ENCODE measurements at places on chromosomes 5 and 9.

DNA sequence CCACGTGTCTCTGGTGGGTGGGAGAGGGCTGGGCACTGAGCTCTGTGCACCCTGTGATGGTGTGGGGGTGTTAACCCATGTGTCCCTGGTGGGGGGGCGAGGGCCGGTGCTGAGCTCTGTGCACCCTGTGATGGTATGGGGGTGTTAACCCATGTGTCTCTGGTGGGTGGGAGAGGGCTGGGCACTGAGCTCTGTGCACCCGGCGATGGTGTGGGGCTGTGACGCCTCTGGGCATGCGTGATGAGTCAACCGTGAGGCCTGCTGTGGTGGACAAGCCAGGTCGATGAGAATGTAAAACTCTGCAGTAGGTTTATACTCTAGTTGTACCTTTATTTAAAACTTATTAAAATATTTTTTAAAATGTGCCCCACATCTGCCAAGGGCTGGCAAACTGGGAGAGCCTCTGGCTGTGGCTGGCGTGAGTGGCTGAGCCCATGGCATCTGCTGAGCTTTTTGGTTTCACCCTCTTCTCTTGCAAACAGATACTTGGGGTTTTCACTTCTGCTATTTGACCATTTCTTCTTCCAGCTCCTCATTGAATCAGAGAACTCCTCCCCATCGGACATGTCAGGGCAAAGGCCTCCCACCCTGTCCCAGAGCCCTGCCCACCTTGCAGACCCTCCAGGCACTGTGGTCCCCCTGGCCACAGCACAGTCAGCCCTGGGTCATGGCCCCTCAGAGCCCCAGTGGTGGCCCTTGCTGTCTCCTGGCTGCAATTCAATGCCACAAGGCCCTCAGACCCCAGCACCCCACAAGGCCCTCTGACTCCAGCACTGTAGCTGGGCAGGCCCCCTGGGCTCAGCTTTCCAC lies 18.5 kb upstream of the EXOC3 start:
- DNase-seq: no peak

GRCh38 chr5:150055326-150056074 lies 30.9 kb downstream of the CSF1R start:
- DNase-seq: no peak

- no peak for DNase-seq
Measured at GRCh38 chr9:81649475-81650240, 39.7 kb downstream of the TLE1 start.

DNA sequence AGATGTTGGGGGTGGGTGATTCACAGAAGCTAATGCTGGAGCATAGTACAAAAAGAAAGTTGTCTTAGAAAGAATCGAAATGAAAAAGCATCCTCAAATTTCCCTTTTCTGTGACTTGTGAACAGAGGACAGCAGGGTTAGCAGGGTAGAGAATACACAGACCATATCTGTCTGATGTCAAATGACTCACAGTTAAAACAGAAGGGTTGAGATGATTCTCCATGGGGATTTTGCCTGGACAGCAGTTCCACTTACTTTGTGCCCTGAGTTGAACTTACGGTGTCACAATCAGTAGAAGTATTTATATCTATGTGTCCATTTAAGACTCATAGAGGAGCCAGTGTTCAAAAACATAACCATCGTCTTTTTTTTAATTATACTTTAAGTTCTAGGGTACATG lies 801.6 kb downstream of the KCTD16 start:
- no peak for DNase-seq

DNA sequence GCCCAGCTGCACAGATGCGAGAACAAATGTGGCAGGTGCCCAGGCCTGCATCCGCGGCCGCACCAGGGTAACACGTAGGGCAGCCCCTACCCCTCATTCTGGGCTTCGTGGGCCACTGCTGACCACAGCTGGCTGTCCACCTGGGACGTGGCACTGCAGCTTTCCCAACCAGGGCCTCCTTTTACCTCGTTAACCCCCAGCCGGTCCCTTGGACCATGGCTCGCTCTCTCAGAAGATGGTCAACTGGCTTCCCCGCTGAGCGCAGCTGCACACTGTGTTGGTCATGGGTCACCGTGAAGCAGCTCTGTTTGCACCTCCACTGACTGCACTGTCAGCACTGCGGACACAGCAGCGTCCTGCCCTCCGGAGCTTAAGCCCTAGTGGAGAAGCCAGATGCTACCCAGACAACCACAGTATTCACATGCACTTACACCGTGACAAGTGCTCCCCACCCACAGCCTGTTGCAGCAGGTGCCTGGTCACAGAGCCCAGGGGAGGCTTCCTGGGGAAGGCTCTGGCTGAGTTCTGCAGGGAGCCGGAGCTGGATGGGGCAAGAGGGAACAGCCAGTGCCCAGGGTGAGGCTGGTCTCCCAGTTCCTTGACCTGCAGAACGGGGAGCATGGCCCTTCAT lies 10.5 kb upstream of the PLEKHG4B start:
- DNase-seq: no peak

DNA sequence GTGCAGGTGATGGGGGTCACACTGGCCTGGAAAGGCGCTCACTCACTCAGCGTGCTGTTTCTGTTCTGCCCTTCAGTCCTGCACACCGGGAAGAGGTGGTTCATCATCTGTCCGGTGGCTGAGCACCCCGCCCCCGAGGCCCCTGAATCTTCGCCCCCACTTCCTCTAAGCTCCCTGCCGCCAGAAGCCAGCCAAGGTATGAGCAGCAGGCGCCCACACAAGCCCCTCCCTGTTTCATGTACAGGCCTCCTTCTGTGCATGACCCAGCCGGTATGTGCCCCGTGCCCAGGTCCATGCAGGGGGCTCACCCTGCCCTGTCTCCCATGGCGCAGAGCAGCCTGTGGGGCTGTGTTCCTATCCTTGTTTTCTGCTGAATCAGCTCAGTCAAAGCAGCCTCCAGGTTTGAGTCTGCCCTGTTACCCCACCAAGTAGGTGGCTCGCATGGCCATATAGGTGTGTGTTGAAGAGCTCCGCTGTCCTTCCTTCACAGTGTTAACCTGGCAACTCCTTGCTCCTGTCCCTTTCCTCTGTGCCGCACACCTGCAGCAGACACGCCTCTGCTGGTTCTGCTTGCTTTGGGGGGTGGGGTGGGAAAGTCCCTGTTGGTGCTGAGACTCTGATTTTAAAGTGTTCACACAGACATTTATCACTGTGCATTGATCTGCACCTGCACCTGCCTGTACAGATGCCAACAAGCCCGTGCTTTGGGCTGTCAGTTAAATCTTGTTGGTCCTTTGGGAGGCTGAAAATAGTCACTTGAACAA lies 84.8 kb downstream of the WNK2 start:
- no peak for DNase-seq

DNA sequence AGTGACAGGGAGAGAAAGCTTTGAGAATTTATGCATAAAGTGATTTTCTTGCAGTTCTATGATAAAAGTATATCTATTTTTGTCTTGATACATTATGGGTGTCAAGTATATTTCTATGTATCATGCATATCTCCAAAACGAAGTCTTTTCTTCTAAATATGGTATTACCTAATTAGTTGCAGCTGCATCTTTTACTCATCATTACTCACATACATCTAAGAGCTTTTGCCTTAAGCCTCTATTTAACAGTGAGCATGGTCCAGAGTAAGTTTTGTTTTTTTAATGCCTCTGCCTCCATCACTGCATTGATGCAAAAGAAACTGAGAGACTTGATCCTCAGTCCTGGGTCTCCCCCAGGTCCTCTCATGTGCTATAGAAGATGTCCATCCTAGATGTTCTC lies 40.0 kb upstream of the SMC5 start:
- DNase-seq: no peak

DNA sequence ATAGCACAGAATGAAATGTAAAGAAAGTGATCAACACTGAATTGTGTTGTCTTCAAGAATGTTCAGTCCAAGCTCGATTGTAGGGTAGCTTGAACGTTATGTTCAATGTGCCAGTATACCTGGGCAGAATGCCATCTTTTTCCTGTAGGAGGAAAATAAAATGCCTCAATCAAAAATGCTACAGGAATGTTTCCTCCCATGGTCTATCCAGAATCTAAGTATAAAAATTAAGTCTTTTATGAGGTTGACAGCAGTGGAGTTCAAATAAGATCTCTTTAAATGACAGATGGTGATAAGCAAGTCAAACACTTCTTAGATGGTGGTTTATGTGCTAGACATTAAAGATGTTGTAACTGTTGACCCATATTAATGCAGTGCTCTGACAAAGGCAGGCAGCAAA lies 488.6 kb downstream of the CSNK1G3 start:
- DNase-seq: no peak

GRCh38 chr5:15326471-15326870 lies 173.5 kb upstream of the FBXL7 start:
- DNase-seq: no peak

- DNase-seq: no peak
Measured at GRCh38 chr5:67085616-67086015, 111.0 kb downstream of the CD180 start.

- DNase-seq: no peak
Measured at GRCh38 chr5:16233730-16234129, 54.1 kb upstream of the MARCHF11 start.

DNA sequence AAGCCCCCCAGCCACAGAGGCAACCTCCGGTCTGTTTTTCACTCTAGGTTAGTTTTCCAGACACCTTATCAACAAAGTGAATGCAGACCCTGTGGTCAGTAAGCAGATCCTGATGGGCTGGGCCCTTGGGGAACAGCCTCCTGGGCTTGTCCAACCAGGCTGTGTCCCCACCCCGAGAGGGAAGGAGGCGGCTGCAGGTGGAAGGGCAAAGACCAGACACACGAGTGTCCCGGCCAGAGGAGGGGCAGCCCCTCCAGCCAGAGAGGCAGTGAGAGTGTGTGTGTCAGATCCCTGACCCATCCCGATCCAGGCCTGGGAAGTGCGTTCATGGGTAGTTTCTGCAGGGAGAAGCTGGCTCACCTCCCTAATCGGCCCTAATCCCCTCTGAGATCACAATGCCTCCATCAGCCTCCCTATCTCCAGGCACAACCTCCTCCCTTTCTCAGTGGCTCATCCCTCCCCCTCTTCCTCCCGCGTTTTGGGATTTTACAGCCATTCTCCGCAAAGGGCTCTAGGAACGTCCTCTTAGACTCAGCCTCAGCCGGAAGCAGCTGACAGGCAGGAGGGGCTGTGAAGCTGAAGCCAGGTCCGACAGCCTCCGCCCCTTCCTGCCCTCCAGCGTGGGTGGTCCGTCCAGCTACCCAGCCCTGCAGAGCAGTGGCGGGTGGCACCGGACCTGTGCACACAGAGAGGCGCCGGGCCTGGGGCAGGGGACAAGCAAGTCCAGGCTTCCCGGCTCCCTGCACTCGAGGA lies 9.7 kb downstream of the SLC12A7 start:
- no peak for DNase-seq

GRCh38 chr5:178071108-178071507 lies 42.2 kb upstream of the N4BP3 start:
- DNase-seq: no peak

DNA sequence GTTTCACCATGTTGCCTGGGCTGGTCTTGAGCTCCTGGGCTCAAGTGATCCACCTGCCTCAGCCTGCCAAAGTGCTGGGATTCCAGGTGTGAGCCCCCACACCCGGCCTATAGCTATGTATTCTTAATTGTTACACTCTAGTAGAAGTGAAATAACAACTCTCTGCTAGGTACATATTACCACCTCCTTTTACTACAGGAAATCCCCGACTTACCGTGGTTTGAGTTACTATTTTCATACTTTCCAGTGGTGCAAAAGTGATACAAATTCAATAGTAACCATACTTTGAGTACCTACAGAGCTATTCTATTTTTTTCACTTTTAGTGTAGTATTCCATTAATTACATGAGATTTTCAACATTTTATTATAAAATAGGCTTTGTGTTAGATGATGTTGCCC lies 719 bp downstream of the ARL14EPL start:
- DNase-seq: no peak

- DNase-seq: no peak
Measured at GRCh38 chr5:142784401-142784955, 14.3 kb downstream of the ARHGAP26 start.

GRCh38 chr5:170143710-170144109 lies 38.0 kb downstream of the FOXI1 start:
- no peak for DNase-seq

GRCh38 chr5:72709341-72709740 lies 107.1 kb upstream of the TNPO1 start:
- DNase-seq: no peak

- no peak for DNase-seq
Measured at GRCh38 chr5:38417658-38418017, 138.8 kb downstream of the LIFR start.

DNA sequence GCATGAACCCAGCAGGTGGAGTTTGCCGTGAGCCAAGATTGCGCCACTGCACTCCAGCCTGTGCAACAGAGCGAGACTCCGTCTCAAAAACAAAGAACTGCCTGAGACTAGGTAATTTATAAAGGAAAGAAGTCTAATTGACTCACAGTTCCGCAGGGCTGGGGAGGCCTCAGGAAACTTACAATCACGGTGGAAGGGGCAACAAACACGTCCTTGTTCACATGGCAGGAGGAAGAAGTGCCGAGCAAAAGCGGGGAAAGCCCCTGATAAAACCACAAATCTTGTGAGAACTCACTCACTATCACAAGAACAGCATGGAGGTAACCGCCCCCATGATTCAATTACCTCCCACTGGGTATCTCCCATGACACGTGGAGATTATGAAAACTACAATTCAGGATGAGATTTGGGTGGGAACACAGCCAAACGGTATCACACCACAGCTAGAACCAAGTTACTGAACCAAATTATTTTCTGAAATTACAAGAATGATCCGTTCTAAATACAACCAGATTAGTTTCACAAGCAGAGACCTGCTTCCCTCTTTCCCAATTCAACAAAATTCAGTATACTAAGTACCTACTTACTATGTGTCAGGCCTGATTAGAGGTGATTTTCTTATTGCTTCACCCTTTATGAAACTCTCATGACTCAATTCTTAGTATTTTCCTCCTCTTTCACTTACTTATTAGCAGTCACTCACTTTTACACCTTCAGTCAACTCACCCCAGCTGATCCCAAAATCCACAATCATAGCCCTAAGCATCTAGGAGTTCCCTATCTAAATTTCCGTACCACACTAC lies 8.4 kb downstream of the UBTD2 start:
- DNase-seq: no peak

- no peak for DNase-seq
Measured at GRCh38 chr9:4106081-4106759, 193.6 kb downstream of the GLIS3 start.

All from cortex of kidney (tissue), 1 donor.